NCI-H1436 treated with DMSO at 0.1 percent for 48 hours (cell line): ENCODE measurements at places on chromosomes 3 and 15.

DNA sequence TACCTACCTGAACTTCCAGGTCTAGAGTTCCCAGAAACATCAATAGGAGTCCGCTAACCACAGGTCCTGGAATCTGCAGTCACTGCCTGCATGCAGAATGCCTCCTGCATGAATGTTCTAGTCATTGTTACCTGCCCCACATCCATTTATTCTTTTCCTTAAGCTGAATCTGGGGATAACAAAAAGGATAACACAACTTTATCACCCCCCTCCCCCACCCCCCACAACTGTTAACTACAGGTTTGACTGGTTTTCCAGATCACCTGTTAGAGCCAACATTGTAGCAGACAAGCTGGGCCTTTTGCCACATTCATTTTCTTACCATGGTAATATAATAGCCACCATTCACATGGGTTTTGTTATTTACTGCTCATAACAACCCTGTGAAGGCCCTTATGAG, 4.6 kb upstream of the CTSH start:
- no peak for DNase-seq

DNA sequence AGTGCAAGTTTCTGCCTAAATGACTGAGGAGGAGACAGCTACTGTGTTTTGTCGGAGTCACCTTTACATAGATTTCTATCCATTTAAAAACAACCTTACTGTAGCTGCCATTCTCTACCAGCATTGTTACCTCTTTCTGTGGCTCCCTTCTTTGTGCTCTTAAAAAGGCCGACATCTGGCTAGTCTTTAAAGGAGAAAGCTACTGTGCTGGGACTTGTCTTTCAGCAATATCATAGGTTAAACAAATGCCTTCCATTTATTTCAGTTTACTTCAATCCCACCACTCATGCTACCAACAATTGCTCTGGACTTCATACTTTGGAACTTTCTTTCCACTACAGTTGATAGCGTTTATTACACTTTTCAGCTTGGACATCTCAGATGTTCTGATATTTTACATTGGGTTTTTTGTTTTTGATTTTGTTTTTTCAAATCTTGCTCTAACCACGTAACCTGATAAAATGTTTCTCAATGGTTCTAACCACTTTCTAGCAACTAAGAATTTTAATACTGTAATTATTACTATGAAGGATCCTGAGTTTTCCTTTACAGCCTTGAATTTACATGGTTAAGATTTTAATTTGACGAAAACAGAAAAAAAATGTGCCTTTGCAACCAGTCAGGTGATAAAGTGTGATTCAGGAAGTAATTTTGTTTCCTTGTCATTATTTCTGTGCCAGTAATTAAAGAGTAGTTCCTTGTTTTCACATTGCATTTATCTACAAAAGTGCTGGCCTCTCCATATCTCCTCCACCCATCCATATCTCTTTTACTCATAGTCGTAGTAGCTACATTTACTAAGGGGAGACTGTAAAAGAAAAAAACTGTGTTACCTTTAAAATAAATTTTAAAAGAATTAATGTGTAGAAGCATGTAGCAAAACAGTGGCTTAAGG, 1.3 kb upstream of the CBLB start:
- DNase-seq = no peak

GRCh38 chr3:179438841-179439240, 12.4 kb downstream of the GNB4 start:
- DNase-seq = no peak

- DNase-seq = no peak
These were observed 13.0 kb downstream of the NIPA2 start for GRCh38 chr15:22851513-22851912.

DNA sequence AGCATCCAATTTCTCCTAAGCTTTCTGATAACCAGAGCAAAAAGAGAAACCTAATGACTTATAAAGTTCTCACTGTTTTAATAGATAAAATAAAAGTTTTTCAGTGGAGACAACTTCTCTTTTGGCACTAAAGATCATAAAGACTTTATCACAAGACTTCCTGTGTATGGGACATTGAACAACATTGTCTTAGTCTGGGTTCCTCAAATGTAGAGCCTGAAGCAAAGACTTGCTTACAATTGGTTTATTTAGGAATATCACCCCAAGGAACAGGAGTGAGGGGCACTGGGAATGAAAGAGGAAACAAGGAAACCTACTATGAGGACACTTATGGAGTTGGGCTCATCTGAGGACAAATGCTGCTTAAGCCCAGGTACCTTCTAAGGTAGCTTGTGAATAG, 127.4 kb downstream of the B3GALNT1 start:
- DNase-seq = no peak

DNA sequence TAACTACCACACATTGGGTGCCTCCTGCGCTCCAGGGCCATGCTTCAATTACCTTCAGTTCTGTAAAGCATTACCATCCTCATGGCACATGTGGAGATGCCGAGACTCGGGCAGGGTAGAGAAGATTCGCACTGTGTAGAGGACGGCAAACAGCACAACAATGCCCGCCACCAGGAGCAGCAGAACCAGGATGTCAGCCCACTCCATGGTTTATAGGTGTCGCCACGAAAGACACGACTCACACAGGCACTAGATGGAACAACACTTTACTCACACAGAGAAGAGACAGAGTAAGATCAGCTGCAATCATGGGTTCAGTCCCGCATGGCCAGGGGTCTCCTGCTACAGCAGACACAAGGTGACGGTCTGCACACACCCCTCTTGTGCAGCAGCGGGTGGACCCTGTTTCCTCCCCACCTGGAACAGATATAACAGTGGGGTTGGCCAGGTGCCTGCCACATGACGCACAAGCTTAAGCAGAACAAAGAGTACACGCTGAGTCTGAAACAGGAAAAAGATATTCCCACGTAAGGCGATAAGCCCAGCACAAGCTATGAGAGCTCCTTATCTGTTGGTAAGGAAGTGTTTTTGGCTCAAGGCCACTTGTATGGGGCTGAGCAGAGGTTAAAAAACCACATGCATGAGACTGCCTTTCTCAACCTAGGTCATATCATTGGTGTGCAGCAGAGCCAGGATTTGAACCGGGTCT, 2.5 kb upstream of the TBC1D21 start:
- no peak for DNase-seq

DNA sequence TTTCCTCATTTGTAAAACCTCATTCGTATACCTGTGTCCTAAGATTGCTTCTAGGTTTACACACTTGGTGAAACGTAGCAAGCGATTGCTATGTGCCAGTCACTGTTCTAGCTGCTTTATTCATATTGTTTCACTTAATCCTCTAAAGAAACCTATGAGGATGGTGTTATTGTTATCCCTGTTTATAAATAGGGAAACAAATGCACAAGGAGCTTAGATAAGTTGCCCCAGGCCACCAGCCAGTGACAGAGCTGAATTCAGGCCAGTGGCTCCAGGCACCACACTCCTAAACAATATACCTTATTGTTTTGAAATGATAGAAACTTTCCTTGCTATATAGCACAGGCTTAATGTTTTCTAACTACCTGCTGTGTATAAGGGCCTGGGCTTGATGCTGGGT, 44.0 kb downstream of the LPP start:
- DNase-seq = no peak

DNA sequence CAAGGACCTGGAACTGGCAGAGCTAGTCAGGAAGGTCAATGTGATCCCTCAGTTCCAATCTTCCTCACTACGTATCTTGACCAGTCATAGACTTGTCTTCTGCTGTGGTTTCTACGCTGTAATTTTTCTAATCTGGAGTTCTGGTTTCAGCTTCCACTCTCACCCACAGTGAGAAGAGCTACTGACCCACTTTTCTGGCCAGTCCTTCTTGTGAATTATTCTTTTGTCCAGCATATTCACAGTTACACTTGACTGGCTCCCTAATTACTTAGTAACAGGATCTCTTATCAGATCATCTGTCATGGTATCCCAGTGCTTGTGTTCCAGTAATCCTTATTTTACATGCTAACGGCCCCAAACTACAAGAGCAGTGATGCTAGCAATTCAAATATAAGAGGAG, 72.4 kb upstream of the MME start:
- DNase-seq = no peak

DNA sequence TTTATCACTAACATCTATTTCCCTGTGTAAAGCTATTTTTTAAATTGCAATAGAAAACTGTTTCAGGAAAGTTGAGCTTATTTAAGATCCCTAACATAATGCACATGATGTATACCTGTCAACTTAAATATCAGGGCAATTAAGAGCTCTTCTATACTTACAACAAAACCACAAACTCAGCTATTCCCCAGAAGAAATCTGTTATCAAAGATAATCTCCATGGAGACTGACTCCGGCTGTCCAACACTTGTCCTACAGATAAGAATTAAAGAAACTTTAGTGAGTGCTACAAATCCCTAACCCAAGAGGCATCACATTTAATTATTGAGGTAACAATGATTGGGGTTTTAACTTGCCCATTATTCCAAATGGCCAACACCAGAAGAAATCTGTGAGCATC, 3.4 kb downstream of the SELENOK start:
- no peak for DNase-seq

- no peak for DNase-seq
These were observed 115.4 kb upstream of the RAD18 start for GRCh38 chr3:9078561-9079240.
